Hematopoietic multipotent progenitor cell treated with erythropoietin and hydrocortisone succinate and interleukin-3 and kit ligand, for 15 days (in vitro differentiated cells): ENCODE measurements at places on chromosomes 6 and 20.

GRCh38 chr20:23122321-23122720 is 36.2 kb upstream of the CD93 start:
- DNase-seq, result no peak

GRCh38 chr6:63537959-63538300 is 34.4 kb upstream of the LOC128125822 start:
- DNase-seq, result no peak

- DNase-seq, result no peak
These were observed 282.3 kb upstream of the QKI start for GRCh38 chr6:163132050-163132750.

- no peak for DNase-seq
These were observed 14.5 kb downstream of the CDK19 start for GRCh38 chr6:110800839-110801196.

- no peak for DNase-seq
These were observed 50.8 kb upstream of the SGK1 start for GRCh38 chr6:134368670-134369069.

GRCh38 chr6:168601546-168601945 is 160.6 kb downstream of the SMOC2 start:
- DNase-seq, result no peak

- DNase-seq, result peak; percentile 82
These were observed 85.7 kb downstream of the NFATC2 start for GRCh38 chr20:51456511-51457509.

DNA sequence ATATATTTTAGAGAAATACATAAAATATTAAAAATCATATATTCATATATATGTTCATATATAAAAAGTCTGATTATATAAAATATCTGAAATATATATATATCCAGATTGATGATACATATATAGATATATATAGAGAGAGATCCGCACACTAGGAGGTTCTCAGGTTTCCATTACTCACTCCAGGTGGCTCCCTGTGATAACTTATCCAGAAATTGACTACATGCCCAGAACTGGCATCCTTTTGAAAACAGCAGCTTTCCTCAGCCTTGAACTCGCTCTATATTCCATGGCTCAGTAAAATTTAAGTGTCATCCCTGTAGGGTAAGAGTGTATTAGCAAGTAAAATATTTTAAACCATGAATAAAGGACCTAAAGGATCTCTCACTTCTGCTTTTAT is 206.8 kb downstream of the TINAG start:
- DNase-seq, result no peak

GRCh38 chr6:17035257-17036064 is 66.4 kb upstream of the STMND1 start:
- no peak for DNase-seq

- no peak for DNase-seq
These were observed 15.6 kb upstream of the VSX1 start for GRCh38 chr20:25097498-25097897.

- no peak for DNase-seq
These were observed 22.4 kb downstream of the SMLR1 start for GRCh38 chr6:130849594-130849993.

- DNase-seq, result no peak
These were observed 40.0 kb upstream of the OCSTAMP start for GRCh38 chr20:46590443-46590842.

GRCh38 chr6:15561447-15562199 is 101.2 kb downstream of the DTNBP1 start:
- DNase-seq, result no peak

DNA sequence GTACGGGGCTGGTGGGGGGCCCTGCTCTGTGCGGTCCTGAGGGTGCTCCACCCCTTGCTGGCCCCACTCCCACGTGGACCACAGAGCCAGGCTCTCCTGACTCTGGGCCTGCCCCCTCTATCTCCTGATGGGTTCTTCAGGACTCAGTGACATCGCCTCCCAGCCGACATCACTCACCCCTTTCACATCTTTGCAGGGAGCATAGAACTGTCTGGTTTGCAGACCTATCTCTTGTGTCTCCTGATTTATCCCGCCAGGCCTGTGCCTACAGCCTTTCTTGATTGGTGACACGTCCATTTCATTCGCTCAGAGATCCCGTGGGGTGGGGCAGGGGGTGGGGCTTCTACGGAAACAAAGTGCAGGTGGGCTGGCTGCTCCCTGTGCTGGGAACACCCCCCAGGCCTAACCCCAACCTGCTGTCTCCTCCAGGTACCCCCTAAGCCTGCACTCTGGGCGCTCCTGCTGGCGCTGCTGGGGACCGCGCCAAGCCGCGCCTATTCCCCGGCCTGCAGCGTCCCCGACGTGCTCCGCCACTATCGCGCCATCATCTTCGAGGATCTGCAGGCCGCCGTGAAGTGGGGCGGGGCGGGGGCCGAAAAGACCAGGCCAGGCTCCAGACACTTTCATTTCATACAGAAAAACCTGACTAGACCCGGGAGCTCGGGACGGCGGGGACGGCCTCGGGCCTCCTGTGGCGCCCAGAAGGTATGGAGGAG is 1.7 kb downstream of the C20orf204 start:
- no peak for DNase-seq

- no peak for DNase-seq
These were observed 42.1 kb upstream of the FAM83D start for GRCh38 chr20:38883981-38884733.

GRCh38 chr6:14664621-14665315 is 547.2 kb downstream of the CD83 start:
- no peak for DNase-seq

GRCh38 chr20:36845288-36845971 is 30.5 kb upstream of the TLDC2 start:
- DNase-seq, result no peak

DNA sequence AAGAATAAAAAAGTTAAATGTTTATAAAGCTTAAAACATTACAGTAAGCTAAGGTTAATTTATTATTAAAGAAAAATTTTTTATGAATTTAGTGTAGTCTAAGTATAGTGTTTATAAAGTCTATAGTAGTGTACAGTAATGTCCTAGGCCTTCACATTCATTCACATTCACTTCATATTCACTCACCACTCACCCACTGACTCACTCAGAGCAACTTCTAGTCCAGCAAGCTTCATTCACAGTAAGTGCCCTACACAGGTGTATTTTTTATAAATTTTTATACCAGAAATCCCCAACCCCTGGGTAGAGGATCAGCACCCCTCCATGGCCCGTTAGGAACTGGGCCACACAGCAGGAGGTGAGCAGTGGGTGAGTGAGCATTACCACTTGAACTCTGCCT is 24.3 kb upstream of the ADGRF1 start:
- DNase-seq, result no peak

DNA sequence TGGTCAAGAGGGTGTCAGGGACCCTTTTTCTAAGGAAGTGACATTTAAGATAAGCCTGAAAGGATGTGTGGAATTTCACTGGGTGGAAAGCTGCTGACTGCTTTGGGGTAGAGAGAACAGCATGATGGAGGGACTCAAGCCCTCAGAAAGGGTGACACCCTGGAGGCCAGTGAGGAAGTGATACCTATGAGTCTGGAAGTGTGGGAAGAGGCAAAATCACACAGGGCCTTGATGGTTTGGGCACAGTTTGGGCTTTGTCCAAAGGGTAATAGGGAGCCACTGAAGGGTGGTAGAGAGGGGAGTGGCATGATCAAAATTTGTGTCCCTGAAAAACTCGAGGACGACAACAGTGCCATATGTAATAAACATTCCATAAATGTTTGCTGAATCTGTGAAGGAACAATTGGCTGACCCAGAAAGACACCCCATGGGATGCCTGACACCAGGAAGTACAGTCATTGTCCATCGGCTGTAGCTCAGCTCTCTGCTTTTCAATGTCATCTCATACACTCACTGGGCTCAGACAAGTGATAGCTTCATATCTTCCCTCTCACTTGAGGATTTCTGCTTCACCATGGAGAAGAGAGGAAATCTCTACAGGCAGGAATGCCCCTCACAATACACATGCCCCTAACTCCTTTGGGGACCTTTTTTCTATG is 21.3 kb downstream of the CASS4 start:
- no peak for DNase-seq

DNA sequence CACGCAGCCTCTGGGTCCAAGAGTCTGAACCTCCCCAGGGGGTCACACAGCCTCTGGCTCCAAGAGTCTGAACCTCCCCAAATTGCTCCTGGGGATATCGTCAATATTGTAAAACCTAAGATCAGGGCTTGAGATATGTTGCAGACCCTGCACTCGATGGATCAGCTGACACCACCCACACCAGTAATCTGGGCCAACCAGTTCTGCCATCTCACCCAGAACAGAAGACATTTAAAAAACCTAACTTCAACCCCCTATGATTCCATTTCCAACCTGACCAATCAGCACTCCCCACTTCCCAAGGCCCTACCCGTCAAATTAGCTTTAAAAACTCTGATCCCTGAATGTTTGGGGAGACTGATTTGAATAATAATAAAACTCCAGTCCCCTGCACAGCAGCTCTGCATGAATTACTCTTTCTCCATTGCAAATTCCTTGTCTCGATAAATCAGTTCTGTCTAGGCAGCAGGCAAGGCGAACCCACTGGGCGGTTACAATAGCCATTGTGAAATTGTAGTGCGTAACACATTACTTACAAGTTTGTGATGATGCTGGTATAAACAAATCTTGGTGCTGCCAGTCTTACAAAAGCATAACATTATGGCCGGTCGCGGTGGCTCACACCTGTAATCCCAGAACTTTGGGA is 32.4 kb upstream of the FAM135A start:
- DNase-seq, result no peak

- DNase-seq, result no peak
These were observed 545.4 kb upstream of the JAG1 start for GRCh38 chr20:11219192-11219591.

DNA sequence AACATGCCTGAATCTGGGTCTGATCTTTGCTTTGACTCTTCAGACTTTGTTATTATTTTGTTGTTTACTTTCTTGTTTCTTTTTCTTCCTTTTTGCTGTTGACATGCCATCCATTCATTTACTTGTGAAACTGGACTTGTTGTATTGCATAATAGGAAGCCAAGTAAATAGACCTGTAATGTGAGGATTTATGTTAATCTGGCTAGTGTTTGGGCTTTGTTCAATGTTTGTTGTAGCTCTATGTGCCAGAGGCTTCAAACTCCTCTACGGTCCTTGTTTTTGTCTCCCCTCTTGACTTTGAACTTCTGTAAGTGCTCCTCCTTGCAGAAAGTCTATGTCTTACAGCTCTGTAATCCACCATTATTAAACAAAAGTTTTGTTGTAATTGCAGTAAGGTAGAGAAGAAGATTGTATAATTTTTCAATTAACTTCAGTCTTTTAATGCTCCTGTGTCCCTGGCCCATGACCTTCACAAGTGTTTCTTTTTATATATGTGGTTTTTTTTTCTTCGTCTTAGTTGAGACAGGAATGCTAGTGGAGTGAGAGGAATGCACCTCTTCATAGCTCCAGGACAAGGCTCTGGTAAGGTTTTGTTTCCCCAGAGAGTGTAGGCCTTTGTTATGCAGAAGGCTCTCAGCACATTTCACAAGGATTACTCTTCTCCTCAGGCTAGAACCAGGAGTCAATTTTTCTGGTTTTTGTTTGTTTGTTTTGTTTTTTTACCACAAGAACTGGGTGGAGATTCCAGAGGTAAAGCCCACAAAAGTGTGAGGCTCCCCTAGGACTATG is 1061.8 kb upstream of the CITED2 start:
- DNase-seq, result no peak

GRCh38 chr6:166515072-166515810 is 71.2 kb downstream of the RAMACL start:
- no peak for DNase-seq
